ENCODE measurements at places on chromosomes 6 and 20. TPM values are rescaled to one million over a fixed set of nuclear protein-coding genes. Genes with fewer than 3 reads are reported as not detected.
A peak's percentile ranks its signal among the peaks of the same experiment; 100 is the strongest.

The NKX2-2 gene
- 3.9 TPM for total RNA-seq

The TSPO2 gene
- 0.28 TPM for total RNA-seq

The KIAA0408 gene
- 1.2 TPM for total RNA-seq

The VGLL2 gene
- total RNA-seq = not detected

The LAMA2 gene
- total RNA-seq = 6.4 TPM

The EEF1A2 gene
- total RNA-seq = 20.5 TPM

The C20orf202 gene
- not detected for total RNA-seq

The PACSIN1 gene
- total RNA-seq = 0.67 TPM

The SLC22A23 gene
- 27.9 TPM for total RNA-seq

DNA sequence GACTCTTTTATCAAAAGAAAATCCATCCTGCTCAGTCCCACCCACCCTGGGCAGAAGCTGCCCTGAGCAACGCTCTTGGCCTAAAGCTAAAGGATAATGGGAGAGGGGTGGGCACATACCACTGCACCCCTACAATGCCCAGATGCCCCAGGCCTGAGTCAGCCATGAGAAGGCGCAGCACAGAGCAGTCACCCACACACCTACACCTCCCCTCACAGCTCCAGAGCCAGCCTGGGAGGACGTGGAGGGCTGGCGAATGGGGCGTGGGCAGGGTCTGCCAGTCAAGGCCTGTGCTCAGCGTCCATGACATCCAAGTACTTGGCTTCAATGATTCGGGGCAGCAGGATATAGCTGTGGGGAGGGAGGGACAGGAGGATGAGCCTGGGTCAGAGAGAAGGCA is 11.5 kb downstream of the SLC4A11 start:
- DNase-seq = no peak

DNA sequence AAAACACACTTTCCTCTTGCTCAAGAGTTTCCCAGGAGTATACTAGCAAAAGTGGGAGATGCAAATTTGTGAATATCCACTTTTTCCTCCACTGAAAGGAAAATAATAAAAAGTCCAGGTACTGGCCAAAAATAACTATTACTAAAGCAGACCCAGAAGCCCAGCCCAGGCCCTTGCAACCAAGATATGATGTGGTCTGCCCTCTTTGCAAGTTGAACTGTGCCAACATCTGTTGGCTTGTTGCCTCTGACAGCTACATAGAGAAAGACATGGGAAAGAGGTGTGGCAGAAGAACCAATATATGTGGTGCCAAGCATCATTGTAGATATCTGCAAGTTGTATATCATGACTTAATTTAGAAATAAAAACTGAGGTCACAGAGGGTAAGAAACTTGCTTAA is 78.4 kb upstream of the JAG1 start:
- no peak for DNase-seq

DNA sequence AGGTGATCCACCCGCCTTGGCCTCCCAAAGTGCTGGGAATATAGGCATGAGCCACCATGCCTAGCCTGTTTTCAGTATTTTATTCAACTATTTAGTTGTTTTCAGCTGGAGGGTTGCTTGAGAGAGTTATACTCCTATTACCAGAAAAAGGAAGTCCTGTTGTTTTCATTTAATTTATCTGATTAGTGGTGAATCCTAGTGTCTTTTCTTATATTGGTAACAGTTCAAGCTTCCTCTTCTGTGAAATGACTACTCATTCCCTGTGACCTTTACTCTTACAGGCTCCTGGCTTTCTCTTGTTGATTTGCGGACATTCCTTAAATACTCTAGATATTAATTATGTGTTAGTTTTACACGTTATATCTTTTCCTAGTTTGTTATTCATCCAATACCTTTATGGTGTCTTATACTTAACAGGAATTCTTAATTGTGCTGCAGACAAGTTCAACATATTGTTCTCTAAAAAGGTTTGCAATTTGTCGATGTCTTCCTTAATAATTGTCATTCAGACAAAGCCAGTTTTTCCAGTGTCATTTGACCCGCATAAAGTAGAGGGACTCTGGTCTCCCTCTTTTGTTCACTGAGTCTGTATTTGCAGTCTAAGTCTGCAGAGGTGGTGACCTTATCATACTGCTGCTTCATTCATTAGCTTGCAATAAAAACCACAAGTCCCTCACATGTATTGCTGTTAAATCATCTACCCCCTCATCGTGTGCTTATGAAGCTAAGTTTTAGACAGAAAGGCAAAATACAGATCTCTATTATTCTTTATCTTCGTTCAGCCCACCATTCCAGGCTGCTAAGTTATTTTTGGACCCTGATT is 51.4 kb downstream of the ZBTB9 start:
- no peak for DNase-seq

GRCh38 chr6:30768634-30769087 is 24.3 kb upstream of the IER3 start:
- DNase-seq = no peak

DNA sequence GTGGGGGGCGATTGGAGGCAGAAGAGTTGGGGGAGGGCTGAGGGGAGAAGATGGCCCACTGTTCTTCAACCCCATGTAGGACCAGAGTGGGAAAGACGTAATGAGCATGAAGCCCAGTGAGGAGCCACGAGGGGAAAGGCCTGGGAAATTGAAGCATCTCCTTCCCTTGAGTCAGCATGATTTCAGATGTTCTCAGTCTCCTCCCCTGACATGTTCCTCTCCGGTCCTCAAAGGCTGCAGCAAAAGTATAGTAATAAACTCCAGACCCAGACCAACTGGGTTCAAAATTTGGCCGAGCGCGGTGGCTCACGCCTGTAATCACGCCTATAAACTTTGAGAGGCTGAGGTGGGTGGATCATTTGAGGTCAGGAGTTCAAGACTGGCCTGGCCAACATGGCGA is 1.9 kb upstream of the NFKBIE start:
- no peak for DNase-seq

- peak; percentile 34 for DNase-seq
These were observed 30.3 kb downstream of the PACSIN1 start for GRCh38 chr6:34496103-34496685.

DNA sequence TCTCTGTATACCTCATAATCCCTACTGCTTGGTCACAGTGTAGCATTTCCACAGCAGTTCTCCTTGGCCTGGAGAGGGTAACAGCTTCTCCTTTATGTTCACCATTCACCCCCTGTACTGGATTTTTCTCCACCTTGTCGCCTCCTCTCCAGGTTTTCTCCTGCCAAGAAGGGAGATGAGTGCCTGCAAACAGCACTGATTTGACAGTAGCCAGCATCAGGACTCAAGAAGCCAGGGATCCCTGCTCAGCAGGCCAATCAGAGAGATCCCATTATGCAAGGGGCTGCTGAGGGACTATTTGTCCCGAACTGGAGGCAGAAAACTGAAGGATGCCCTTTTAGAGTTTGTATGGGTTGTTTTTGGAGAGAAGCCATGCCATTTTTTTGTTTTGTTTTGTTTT is 68.6 kb upstream of the RIPOR2 start:
- no peak for DNase-seq

- no peak for DNase-seq
These were observed 78.3 kb downstream of the SNX5 start for GRCh38 chr20:17890330-17890729.

GRCh38 chr6:143955971-143956370 is 52.1 kb downstream of the PLAGL1 start:
- no peak for DNase-seq

DNA sequence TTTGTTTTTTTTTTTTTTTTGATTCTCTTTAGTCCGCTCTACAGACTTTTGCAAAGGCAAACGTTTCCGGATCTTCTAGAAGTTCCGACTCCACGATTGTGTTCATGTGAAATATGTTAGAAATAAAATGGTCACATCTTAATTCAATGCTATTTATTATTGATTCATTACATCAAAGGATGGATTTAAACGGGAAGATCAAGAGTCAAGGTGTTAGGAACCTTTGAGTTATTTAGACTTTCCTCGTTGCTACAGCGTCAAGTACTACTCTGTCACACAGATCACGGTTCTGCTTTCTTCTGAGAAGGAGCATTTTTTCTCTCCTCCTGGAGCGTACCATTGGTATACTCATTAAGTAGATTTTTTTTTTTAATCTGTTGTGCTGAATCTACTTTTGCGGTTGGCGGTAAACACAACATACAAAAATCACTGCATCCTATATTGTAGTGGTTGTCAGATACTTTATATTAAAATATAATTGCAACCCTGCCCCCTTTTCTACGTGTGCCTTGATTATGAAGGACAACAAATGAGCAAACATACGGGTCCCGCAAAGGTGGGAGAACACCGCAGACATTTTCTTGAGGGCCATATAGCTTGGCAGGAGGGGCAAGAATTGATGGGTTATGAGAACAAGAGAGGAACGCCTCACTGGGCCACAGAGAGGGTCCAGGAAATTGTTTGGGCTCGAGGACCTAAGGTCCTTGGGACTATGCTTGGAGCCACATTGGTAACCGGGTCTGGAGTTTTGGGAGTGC is 17.5 kb downstream of the HMGN4 start:
- DNase-seq = no peak

- no peak for DNase-seq
These were observed 15.4 kb downstream of the ZNFX1 start for GRCh38 chr20:49262444-49262843.

- peak; percentile 34 for DNase-seq
These were observed 5.6 kb upstream of the SLC17A9 start for GRCh38 chr20:62946918-62947317.

DNA sequence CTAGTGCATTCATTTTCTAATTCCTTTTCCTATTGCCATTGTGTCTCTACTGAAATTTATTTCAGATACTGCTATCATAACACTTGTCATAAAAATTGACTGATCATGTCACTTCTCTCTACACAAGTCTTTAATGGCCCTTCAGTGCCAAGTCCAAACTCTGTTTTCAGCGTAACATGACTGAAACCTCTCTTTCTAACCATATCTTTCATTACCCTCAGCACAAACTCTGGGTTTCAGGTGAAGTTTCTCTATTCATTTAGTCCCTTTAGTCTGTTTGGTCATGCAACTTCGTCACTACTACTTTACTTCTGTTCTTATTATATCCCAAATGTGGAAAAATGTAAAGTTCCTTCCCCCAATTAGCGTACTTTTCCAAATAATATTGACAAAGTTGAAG is 234.9 kb downstream of the OGFRL1 start:
- no peak for DNase-seq

- DNase-seq = no peak
These were observed 59.4 kb upstream of the PTGIS start for GRCh38 chr20:49627329-49627761.

GRCh38 chr6:162854734-162855191 is 127.0 kb downstream of the PACRG start:
- DNase-seq = no peak

GRCh38 chr6:17354700-17355403 is 38.5 kb upstream of the CAP2 start:
- DNase-seq = no peak

- peak; percentile 42 for DNase-seq
These were observed 140.1 kb downstream of the QKI start for GRCh38 chr6:163554663-163555062.

DNA sequence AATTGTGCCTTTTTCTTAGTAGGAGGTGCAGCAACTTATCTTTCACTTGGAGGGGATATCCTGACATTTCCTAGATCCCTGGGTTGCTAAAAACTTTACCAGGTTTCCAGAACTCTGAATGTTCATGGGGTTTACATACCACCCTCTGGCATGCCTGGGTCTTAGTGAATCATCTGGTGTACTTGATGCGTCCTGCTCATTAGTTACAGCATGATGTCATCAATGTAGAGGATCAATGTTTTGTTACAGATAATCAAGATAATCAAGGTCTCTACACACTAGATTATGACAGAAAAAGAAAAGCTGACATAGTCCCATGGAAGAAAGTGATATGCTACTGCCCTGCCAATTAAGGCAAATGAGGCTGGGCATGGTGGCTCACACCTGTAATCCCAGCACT is 27.0 kb downstream of the FITM2 start:
- no peak for DNase-seq

- no peak for DNase-seq
These were observed 73.0 kb upstream of the BACH2 start for GRCh38 chr6:90369651-90370050.

GRCh38 chr6:159217595-159218275 is 48.5 kb downstream of the FNDC1 start:
- peak; percentile 20 for DNase-seq

DNA sequence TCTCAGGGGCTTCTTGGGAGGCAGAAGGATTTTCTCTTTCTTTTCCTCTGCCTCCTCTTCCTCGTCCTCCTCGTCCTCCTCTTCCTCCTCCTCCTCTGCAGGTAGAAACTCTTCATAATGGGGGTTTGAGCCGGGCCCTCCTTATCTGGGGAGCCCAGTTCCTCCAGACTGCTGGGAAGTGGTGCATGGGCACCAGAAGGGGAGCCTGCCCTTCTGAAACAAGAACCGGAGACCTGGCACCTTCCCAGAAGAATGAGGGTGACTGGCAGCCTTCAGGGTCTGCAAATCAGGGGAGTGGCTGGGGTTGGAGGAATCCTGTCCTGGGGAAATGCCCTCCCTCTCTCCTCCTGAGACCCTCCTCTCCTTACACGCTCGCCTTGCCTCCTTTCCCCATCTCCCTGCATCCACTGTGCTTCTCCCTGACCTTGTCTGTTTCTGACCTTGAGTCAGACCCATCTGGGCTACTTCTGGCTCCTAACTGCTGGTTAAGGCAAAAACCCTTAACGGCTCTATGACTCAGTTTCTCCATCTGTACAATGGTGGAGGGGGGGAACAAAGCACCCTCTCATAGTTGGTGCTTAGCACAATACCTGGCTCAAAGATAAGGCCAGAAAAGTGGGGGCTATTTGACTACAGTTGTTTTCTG is 1.7 kb downstream of the TULP1 start:
- no peak for DNase-seq

DNA sequence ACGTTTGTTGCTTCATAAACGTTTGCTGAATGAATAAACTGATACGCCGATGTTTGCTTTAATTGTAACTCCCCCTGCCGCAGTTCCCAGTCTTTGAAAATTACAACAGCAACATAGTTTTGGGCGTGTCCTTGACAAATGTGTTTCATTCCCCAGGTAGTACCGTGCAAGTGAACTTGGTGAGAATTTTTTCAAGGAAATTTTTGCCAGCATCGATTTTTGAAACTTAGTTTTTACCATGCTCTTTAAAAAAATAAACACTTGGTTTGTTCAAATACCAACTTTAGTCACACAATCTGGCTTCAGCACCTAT is 60.1 kb downstream of the FAM217A start:
- no peak for DNase-seq

GRCh38 chr6:36685926-36686667 is 7.6 kb downstream of the CDKN1A start:
- no peak for DNase-seq

DNA sequence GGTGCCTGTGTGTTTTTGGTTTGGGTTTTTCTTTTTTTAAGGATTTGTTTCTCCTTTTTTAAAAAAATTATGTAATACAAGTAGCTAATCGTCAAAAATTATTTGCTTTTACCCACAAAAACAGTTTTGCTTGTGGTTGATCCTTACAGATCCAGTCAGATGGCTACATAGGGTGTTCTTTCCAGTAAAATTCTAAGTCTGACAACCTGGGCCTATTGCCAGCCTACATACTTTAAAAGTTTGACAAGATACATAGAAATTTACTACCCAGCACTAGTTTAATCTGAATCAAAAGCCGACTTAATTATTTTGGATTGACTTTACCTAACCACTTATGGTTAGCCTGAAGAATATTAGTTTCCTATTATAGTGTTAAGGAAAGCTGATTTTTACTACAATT is 2.1 kb upstream of the SOX4 start:
- no peak for DNase-seq

- DNase-seq = no peak
These were observed 143.3 kb upstream of the MAP3K7 start for GRCh38 chr6:90730151-90730673.
